ENCODE measurements at places on chromosomes 2 and 18.

DNA sequence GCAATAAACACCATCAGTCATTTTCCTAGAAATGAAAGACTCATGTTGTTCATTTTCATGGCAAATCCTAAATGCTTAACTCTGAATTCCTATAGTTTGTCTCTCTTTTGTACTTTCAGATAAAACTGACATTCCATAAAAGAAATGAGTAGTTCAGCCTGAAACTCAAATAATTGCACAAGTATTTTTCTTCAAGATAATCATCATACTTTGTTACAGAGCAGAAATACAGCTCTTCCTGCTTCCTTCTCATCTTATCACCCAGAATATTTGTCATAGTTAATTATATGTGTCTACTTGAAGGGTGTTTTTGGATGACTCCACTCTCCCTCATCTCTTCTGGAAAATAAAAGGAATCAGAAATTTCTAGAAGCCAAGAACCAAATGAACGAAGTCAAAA lies 141.1 kb downstream of the HNMT start:
- no peak for DNase-seq

GRCh38 chr2:240024766-240025165 lies 376 bp downstream of the NDUFA10 start:
- DNase-seq = no peak

GRCh38 chr2:212547716-212548454 lies 9.3 kb upstream of the ERBB4 start:
- no peak for DNase-seq

- no peak for DNase-seq
These were observed 272.6 kb upstream of the ERBB4 start for GRCh38 chr2:212811036-212811805.

GRCh38 chr18:48408111-48408726 lies 964 bp downstream of the ZBTB7C start:
- no peak for DNase-seq

DNA sequence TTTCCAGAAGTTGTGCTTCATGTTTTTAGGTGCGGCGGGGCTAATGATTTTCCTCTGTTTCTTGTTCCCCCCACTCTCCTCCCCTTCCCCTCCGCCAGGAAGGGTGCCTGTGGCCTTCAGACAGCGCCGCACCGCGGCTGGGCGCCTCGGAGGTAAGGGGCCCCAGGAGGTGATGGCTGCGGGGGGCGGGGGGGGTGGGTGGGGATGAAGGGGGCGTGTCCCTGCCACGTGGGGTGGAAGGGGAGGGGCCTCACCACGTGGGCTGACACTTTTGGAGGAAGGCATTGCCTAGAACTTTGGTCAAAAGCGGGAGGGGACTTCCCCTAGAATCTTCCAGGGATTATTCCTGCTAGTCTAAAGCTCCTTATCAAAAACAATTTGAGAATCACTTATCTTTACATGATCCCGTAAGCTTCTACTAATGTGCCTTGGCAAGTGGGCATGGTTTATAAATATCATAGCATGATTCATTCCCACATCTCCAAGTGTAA lies 83.1 kb downstream of the FAM210A start:
- no peak for DNase-seq

DNA sequence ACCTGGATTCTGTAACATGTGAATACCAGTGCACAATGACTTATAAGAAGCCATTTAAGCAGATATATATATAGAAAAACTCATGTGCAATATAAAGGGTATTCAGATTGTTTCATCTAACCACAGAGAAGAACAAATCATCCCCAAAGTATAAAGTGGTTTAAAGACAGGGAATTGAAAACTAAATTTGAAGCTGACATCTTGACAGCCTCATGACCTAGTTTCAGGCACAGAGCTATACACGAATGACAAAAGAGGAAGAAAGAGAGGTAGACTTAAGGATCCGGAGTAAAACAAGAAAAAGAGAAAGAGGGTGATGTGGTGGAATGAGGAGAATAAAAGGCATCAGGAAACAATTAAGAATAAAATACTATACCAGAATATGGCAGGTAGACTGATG lies 194.5 kb downstream of the EPHA4 start:
- no peak for DNase-seq

GRCh38 chr2:201414099-201415023 lies 36.9 kb downstream of the TRAK2 start:
- DNase-seq = no peak

DNA sequence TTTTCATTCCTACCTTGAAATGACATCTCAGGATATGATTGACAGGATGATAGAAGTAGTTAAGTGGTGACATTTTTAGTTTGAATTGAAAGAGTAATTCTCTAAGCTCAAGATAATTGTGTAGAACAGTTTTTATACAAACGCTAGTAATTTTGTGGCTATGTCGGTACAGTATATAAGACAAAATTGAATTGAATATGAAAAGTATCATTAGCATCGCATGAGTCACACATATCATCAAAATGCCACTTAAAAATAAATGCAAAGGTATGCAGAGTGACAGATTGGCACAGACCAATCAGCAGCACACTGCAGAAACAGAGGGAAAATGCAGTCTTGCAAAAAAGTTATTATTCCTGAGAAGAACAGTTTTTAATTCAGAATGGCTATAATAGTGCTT lies 608.2 kb upstream of the NETO1 start:
- DNase-seq = no peak

GRCh38 chr2:167471734-167472133 lies 583.5 kb downstream of the XIRP2 start:
- DNase-seq = no peak

DNA sequence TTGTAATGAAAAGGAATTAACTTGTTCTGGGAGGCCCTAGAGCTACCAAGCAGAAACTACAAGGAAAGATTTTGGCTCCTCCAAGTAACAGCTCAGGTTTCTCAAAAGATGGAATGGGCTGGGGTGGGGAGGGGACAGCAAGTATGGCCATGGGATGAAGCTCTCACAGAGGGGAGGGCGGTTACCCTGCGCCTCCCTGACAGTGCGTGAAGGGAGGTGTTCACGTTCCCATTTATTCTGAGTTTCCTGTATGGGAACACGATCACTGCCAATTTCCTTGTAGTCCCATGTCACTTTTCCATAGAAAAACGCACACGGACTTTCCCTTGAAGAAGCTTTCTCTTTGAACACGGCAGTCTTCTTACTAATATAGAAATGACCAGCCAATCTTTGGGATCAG lies 17.0 kb downstream of the CDC42EP3 start:
- DNase-seq = no peak

- no peak for DNase-seq
These were observed 56.1 kb downstream of the SF3B1 start for GRCh38 chr2:197378494-197379307.

GRCh38 chr2:150020221-150020620 lies 432.6 kb upstream of the MMADHC start:
- no peak for DNase-seq
